ENCODE measurements at places on chromosomes 7 and 10.
A peak's percentile ranks its signal among the peaks of the same experiment; 100 is the strongest.

GRCh38 chr10:121911421-121911697 lies 16.5 kb downstream of the ATE1 start:
- H3K27me3 ChIP-seq = no peaks in the 10 kb centered on the region
- no peaks in the 10 kb centered on the region for H3K4me1 ChIP-seq
- H3K4me3 ChIP-seq = no peak overlapping the region
- H3K27ac ChIP-seq = peak overlapping the region; percentile 29

- H3K27me3 ChIP-seq = no peaks in the 10 kb centered on the region
- no peak for DNase-seq
- H3K4me3 ChIP-seq = no peak overlapping the region
- H3K36me3 ChIP-seq = no peaks in the 10 kb centered on the region
- H3K27ac ChIP-seq = no peak overlapping the region
Measured at GRCh38 chr7:30731581-30731980, 20.4 kb upstream of the INMT start.

DNA sequence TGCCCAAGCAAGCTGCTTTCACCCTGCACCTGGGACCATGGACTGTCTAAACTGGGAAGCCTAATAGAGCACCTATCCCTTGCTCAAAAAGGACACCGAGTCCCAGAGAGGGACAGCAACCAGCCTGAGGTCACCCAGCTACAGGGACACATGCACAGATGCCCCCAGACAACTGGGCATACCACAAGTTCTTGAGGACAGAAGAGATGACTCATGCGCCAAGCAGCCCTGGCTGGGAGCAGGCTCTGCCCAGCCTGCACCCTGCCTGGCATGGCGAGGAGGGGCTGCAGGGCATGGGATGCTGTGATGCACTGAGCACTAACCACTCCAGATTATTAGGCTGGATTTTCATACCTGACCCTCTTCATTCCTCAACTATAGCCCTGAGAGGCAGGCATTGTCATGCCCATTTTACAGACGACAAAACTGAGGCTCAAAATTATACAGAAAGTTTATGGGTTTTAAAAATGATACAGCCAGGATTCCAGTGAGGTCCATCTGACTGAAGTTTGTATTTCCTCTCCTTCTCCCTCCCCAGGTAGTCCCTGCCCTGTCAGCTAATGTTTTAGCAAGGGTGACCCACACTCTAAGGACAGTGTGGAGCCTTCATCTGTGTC lies 289.3 kb upstream of the ZMIZ1 start:
- DNase-seq = no peak
- no peak overlapping the region for H3K27ac ChIP-seq
- no peaks in the 10 kb centered on the region for H3K36me3 ChIP-seq
- H3K4me1 ChIP-seq = no peaks in the 10 kb centered on the region
- H3K4me3 ChIP-seq = no peak overlapping the region

- H3K27me3 ChIP-seq = no peaks in the 10 kb centered on the region
- no peaks in the 10 kb centered on the region for H3K36me3 ChIP-seq
- H3K27ac ChIP-seq = no peak overlapping the region
- peaks cover 20% of the 10 kb centered on the region for H3K4me1 ChIP-seq
Measured at GRCh38 chr10:69898941-69899340, 97.2 kb downstream of the COL13A1 start.

DNA sequence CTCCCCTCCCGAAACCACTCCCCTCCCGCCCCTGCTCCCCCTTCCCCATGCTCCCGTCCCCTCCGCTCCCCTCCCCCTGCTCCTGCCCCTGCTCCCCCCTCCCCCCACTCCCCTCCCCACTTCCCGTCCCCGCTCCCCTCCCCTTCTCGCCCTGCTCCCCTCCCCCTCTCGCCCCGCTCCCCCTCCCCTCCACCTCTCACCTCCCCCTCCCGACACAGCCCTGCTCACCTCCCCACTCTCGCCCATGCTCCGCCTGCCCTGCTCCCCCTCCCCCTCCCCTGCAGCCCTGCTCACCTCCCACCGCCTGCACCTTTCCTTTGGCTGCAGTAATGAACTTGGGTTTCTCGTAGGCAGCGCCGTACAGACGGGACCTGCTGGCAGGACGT lies 49.9 kb upstream of the NKX6-2 start:
- no peaks in the 10 kb centered on the region for H3K27me3 ChIP-seq
- no peak overlapping the region for H3K4me3 ChIP-seq
- H3K4me1 ChIP-seq = no peaks in the 10 kb centered on the region
- peak; percentile 45 for DNase-seq
- no peaks in the 10 kb centered on the region for H3K36me3 ChIP-seq

DNA sequence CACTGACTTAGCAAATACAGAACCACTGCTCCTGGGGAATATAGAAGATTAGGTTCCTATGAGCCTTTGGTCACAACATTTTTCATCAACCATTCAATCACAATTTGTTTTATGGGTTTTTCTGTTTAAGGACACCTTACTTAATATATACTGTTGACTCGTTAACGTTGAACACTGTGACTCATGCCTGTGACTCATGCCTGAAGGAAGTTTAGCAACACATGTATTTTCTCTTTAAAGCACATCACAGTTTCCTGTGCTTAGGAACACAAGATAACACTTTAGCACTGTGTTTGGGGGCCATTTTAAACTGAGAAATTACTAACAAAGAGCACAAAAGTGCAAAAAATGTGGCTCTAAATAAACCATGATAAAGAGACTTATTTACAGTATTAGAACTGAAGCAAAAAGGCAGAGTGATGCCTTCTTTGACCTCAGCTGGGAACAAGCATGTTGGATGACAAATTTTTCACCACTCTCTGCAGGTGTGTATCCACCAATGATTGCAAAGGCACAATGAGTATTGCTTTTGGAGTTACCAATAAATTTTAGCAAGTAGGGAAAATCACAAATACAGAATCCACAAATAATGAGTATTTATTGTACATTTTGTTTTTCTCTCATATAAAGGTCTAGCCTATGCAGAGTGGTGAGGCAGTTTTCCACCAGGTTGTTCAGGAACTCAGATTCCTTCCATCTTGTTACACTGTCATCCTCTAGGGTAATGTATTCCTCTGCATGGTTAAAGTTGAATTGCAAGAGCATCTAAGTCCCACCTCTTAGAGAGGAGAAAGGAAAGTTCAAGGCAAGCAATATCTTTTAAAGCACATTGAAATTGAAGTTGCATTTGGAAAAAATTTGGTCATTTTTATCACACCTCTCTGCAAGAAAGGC lies 7.3 kb downstream of the FGFBP3 start:
- DNase-seq = no peak
- peak overlapping the region; percentile 28 for H3K27ac ChIP-seq
- no peak overlapping the region for H3K4me3 ChIP-seq
- H3K4me1 ChIP-seq = peaks cover 14% of the 10 kb centered on the region
- peaks cover 8% of the 10 kb centered on the region for H3K36me3 ChIP-seq

DNA sequence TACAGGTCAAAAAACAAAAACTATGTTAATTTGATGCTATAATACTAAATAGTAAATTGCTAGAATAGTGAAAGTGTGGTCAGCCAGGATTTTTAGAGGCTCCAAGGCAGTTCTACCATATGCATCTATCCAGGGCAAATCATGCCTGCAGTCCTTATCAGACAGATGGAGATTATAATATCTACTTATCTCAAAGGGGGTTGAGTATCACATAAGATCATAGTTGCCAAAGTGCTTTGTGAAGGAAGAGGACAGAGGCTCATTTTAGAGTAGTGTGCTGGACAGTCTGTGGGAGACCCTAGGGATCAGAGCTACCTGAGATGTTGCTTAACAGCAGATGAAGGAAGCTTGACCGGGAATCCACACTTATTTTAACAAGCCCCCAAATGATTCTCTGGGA lies 3.2 kb downstream of the ICA1 start:
- H3K4me3 ChIP-seq = no peak overlapping the region
- peaks cover 22% of the 10 kb centered on the region for H3K4me1 ChIP-seq
- no peak for DNase-seq
- H3K27me3 ChIP-seq = no peaks in the 10 kb centered on the region

GRCh38 chr7:55420530-55420929 lies 55.4 kb downstream of the LANCL2 start:
- no peaks in the 10 kb centered on the region for H3K4me1 ChIP-seq
- H3K27ac ChIP-seq = no peak overlapping the region
- no peak for DNase-seq
- no peak overlapping the region for H3K4me3 ChIP-seq
- H3K27me3 ChIP-seq = no peaks in the 10 kb centered on the region

GRCh38 chr10:87865241-87865881 lies 1.9 kb downstream of the PTEN start:
- H3K27ac ChIP-seq = no peak overlapping the region
- peak overlapping the region; percentile 87 for H3K4me3 ChIP-seq
- DNase-seq = no peak

DNA sequence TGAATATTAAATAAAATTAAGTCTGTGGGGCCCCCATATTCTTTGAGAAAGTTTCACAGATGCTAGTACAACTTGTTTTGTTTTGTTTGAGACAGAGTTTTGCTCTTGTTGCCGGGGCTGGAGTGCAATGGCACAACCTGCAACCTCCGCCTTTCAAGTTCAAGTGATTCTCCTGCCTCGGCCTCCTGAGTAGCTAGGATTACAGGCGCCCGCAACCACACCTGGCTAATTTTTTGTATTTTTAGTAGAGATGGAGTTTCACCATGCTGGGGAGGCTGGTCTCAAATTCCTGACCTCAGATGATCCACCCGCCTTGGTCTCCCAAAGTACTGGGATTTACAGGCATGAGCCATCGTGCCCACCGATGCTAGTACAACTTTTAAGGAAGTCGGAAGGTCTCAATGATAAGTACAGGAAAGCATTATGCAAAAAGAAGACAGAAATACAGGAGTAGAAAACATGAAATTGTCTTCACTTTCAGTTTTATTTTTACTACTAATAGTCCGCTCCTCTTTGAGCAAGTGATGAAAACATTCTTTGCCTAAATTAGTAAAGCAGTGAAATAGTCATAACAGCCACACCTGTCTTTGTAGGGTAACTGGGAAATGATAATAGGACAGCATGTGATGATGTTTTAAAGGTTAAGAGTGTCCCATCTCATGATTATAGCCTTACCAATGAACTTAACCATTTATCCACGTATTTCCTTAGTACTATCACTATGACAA lies 147.5 kb downstream of the SEMA3D start:
- H3K4me1 ChIP-seq = no peaks in the 10 kb centered on the region
- no peak overlapping the region for H3K27ac ChIP-seq
- no peaks in the 10 kb centered on the region for H3K36me3 ChIP-seq
- H3K27me3 ChIP-seq = no peaks in the 10 kb centered on the region

DNA sequence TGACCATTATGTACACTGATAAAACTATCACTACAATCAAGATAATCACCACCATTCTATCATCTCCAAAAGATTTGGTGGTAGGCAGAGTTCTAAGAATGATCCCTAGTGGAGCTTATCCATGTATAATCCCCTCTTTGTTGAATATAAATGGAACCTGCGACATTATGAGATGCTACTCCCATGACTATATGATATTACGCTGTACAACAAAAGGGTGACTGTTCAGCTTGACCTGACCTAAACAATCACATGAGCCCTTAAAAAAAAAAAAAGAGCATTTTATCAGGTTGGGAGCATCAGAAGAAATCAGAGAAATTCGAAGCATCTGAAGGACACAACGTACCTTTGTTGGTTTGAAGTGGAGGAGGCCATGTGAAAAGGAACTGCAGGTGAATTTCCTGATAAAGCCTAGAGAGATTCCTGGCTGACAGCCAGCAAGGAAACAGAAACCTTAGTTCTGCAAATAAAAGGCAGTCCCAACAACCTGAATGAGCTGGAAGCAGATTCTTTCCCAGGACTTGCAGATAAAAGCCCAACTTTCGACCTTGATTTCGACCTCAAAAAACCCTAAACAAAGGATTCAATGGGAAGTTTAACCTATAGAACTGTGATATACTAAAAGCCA lies 270.7 kb downstream of the ADRA2A start:
- peak; percentile 6 for DNase-seq
- no peak overlapping the region for H3K4me3 ChIP-seq
- H3K36me3 ChIP-seq = no peaks in the 10 kb centered on the region
- no peak overlapping the region for H3K27ac ChIP-seq

GRCh38 chr7:5231811-5232484 lies 41.9 kb downstream of the WIPI2 start:
- H3K27ac ChIP-seq = peak overlapping the region; percentile 50
- H3K4me1 ChIP-seq = no peaks in the 10 kb centered on the region
- H3K36me3 ChIP-seq = peaks cover 13% of the 10 kb centered on the region
- no peaks in the 10 kb centered on the region for H3K27me3 ChIP-seq
- H3K4me3 ChIP-seq = no peak overlapping the region

DNA sequence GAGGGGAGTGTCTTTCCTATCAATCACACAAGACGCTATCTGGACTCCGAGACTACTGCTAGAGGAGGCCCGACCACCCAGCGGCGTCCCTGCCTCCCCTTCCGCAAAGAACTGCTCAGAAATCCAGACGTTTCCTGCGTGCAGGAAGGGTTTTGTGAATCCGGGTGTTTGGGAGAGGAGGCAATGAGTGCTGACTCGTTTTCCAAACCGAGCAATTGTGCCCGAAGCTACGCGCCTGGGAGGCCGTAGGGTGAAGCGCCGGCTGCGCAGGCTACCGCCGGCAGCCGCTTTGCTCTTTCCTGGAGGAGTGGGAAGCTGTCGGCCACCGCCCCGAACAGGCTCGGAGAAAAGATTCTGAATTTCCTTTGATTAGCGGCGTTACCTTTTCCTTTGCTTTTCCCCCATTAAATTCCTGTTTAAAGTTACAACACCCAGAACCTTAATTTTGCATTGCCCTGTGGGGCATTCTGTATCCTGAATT lies 5.3 kb downstream of the VAX1 start:
- no peak overlapping the region for H3K27ac ChIP-seq
- peaks cover 99% of the 10 kb centered on the region for H3K27me3 ChIP-seq
- H3K36me3 ChIP-seq = no peaks in the 10 kb centered on the region
- peak overlapping the region; percentile 55 for H3K4me3 ChIP-seq
- peak; percentile 68 for DNase-seq

GRCh38 chr7:100896732-100897608 lies 1.3 kb upstream of the ACHE start:
- H3K27me3 ChIP-seq = peaks cover 35% of the 10 kb centered on the region
- no peaks in the 10 kb centered on the region for H3K36me3 ChIP-seq
- H3K4me3 ChIP-seq = peak overlapping the region; percentile 52

DNA sequence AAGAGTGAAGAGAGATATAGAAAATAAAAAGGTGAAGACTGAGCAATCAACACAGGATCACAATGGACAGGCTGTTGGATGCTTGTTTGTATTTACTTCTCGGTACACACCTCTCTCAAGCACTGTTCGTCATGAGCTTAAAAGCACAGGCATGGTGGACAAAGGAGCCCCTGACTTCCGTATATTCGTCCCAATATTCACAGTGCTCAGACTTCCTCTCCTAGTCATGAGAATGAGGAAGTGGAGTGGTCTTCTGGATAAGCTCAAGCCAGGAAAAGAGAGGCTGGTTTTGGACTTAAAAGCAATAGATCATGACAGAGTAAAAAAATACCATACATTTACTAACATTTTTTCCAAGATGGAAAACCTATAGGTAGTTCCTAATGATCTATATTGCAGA lies 172.5 kb downstream of the SORCS1 start:
- no peaks in the 10 kb centered on the region for H3K4me1 ChIP-seq
- DNase-seq = no peak
- H3K36me3 ChIP-seq = no peaks in the 10 kb centered on the region
- H3K27me3 ChIP-seq = no peaks in the 10 kb centered on the region
- H3K27ac ChIP-seq = no peak overlapping the region
- H3K4me3 ChIP-seq = no peak overlapping the region

GRCh38 chr7:37342688-37343471 lies 105.8 kb downstream of the ELMO1 start:
- no peak overlapping the region for H3K4me3 ChIP-seq
- H3K27me3 ChIP-seq = no peaks in the 10 kb centered on the region
- no peak for DNase-seq
- H3K27ac ChIP-seq = no peak overlapping the region
- no peaks in the 10 kb centered on the region for H3K4me1 ChIP-seq
- H3K36me3 ChIP-seq = no peaks in the 10 kb centered on the region

All from GM23338 (cell line).